IPS DF 19.7 (cell line): ENCODE measurements at places on chromosomes 3 and 15.

DNA sequence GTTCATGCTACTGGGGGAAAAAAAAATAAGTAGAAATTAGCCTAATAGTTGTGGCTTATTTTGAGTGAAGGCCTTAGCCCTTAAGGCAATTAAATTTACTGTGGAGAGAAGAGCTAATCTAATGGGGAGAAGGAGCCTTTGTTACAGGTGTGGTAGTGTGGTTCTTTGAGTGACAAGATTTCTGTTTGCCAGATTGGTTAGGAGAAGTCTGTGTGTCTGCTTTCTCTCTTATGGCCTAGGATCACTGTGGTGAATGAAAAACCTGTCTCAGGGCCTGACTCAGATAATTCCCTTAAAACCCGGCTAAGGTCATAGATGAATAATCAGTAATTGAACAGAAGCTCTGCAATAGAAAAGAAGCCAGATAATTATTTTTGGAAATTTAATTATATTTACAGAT is 27.0 kb downstream of the OPA1 start:
- no peak for DNase-seq

GRCh38 chr15:100737214-100737613 is 134.8 kb downstream of the ASB7 start:
- no peak for DNase-seq

DNA sequence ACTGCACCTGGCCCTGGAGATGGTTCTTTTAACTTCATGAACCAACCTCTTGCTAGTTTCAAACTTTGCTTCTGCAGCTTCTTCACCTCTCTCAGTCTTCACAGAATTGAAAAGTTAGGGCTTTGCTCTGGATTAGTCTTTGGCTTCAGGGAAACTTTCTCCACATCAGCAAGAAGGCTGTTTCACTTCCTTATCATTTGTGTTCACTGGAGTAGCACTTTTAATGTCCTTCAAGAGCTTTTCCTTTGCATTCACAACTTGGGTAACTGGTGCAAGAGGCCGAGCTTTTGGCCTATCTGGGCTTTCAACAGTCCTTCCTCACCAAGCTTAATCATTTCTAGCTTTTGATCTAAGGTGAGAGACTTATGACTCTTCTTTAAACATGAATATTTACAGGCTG is 15.7 kb upstream of the TM2D3 start:
- no peak for DNase-seq

DNA sequence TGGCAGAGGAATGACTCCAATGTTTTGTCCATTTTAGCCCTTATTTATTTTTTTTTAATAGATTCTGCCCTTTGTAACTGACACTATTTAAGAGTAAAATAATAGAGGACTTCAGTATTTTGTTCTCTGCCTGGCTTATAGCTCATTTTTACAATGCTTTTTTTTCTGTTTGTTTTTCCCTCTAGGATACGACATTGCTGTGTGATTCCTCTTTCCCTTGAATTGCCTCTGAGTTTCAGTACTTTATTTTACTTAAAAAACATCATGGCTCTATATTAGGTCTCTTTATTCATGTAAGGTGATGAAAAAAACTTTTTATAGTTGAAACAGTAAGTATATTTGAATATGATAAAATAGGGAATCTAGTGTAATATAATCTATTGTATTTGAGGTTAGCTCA is 179.1 kb downstream of the PTPRG start:
- DNase-seq: no peak

DNA sequence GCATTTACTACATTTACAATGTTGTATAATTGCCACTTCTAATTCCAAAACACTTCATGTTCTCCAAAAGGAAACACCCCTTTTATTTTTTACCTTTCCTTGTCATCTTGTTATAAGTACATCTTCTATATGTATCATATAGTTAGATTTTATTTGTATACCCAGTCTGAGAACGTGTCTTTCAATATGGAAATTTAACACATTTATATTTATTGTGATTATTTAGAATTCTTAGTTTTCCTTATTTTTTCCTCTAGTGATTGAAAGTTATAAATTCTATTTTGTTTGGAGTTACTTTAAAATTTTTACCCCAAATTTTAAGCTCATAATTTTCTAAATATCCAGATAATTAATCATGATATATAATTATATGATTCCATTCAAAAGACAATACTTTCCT is 15.8 kb downstream of the CMTM8 start:
- no peak for DNase-seq
